ENCODE measurements at places on chromosomes 11 and 22.

DNA sequence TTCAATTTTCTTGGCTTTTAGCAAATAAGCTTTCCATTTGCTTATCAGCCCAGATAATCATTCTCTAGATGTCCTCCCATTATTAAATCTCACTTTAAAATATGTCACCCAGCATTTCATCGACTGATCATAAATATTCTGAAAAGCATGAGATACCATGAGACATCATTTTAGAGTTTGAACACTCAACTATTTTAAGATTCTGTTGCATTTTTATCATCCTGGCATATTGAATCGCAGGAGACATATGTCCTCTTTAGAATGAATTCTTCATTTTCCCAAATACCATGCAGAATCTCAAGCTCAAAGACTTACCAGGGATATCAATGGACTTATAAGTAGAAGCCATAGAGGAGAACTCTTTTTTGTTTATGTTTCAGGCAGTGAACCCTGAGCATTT lies at the start of gene OR52A5:
Gene OR52A5 (minus strand): TSS at position 361 of the 400 bp plus-strand sequence. CDS start 5,714 bp downstream, outside the sequence.
- no peak for DNase-seq

DNA sequence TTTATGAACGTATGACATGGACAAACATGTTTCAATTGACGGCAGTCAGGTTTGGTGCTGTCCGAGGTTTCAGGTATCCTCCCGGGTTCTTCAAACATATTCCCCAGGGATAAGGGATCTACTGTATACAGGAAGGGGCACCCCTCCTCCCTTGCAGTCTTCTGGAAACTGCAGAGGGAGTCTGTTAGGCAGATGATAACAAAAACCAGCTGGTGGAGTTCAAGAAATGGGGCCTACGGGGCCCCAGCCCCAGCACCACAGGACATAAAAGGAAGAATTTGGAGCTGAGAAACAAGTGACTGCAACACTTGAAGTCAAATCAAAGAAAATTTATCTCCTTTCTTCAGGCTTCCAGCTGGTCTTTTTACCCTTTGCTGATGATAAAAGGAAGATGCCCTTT lies 32.1 kb downstream of the SNU13 start:
- no peak for DNase-seq

DNA sequence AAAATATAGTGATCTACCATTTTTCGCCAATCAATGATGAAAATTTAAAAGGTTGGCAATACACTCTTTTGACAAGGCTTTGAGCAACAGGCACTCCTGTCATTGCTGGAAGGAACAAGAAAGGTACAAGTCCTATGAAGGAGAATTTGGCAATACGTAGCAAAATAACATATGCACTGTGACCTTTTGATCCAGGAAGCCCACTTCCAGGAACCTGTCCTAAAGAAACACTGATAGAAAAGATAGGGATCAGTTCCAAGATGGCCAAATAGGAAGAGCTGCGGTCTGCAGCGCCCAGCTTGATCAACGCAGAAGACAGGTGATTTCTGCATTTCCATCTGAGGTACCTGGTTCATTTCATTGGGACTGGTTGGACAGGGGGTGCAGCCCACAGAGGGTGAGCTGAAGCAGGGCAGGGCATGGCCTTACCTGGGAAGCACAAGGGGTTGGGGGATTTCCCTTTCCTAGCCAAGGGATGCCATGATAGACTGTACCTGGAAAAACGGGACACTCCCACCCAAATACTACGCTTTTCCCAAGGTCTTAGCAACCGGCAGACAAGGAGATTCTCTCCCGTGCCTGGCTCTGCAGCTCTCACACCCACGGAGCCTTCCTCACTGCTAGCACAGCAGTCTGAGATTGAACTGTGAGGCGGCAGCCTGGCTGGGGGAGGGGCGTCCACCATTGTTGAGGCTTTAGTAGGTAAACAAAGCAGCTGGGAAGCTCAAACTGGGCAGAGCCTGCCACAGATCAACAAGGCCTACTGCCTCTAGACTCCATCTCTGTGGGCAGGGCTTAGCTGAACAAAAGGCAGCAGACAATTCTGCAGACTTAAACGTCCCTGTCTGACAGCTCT lies 69.7 kb upstream of the GALNT18 start:
- DNase-seq, result no peak

GRCh38 chr11:69976794-69977193 lies 101.3 kb upstream of the ANO1 start:
- no peak for DNase-seq

DNA sequence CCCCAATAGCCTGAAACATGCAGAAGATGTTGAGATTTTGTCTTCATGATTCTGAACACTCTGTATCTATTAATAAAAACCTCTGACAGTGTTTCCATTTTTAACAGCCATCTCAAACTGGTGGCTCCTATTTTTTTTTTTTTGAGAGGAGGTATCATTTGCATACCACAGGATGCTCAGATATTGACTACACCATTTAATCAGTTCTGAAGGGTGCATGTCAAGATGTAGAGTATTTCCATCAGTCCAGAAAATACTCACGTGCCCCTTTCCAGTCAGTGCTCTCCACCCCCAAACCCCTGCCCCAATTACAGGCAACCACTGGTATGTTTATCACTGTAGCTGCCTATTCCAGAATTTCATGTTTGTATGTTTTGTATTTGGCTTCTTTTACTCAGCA lies 85.3 kb upstream of the SORL1-AS1 start:
- DNase-seq, result no peak

- peak; percentile 74 for DNase-seq
Measured at GRCh38 chr11:67583247-67584204, at the start of gene GSTP1. TSS of gene GSTP1 (plus strand) at chr11:67583812. CDS start at chr11:67583844, 32 bp downstream.

DNA sequence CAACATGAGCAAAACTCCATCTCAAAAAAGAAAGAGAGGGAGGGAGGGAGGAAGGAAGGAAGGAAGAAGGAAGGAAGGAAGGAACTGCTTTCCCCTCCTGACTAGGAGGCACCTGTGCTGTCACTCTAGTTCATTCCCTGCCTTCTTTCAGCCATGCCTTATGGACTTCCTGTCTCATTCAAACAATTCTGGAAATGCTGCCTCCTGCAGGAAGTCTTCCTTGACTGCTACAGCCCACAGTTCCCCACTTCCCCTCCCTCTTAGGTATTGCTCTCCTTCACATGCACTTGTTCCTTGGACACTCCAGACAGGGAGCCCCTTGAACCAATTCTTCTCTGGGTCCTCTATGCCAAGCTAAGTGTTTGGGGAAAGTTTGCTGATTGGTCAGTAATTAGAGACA lies 31.6 kb upstream of the WNT11 start:
- no peak for DNase-seq

GRCh38 chr11:34086554-34087283 lies 18.7 kb upstream of the NAT10 start:
- peak; percentile 25 for DNase-seq

GRCh38 chr22:24095826-24096757 lies 85.0 kb downstream of the CABIN1 start:
- DNase-seq, result no peak

DNA sequence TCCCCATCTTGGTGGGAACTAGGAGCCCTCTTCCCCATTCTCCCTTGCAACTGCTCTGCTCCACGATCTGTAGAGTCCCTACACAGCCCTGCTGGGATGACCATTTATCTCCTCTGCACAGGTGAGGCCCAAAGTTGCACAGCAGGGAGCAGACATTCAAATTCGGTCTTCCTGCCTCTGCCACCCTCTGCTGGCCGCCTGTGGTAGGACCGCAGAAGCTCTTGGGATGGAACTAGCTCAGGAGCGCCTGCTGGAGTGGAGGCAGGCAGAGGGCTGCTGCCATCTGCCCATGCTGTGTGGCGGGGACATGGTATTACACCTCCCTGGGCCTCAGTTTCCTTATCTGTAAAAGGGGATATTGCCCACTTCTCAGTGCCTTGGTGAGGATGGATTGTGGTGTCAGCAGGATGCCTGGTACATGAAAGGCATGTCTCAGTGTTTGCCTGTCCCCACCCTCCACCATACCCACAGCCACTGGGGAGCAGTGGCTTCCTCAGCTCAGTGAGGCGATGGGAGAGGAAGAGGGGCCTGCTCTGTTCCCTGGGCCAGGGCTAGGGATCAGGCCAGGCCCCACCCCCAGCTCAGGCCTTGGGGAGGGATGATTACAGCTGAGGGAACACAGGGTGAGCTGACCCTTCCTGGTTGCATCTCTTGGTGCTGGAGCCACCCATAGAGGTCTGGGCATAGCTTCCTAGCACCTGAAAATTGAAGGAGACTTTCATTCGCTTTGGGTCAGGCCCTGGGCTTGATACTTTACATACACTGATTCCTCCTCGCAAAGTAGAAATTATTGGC lies 11.3 kb upstream of the OMP start:
- DNase-seq, result peak; percentile 78

DNA sequence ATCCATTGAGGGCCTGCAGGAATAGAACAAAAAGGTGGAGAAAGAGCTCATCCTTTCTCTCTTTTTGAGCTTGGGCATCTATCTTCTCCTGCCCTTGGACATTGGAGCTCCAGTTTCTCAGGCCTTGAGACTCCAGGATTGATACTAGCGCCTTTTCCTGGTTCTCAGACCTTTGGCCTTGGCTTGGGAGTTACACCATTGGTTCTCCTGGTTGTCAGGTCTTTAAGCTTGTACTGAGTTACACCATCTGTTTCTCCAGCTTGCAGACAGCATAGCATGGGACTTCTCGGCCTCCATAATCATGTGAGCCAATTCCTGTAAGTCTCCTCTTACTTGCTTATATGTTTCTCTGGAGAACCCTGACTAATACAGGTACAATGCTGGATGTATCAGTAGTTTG lies 72.6 kb downstream of the GRK3 start:
- no peak for DNase-seq

DNA sequence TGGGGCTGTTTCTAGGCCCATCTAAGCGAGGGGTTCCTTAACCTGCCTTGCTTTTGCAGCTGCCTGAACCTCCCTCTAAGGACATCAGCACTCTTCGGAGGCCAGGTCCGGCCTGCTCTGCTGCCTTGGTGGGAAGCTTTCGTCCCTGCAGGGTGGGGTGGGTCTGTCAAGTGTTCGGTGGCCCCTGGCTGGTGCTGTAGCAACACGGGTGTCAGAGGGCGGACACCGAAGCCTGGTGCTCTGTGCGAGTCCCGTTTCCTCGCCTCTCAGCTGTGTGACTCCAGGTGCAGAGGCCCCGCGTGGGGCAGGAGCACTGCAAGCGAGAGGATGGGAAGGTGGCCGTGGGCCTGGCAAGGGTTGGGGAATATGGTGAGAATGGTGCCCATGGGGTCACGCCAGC lies 64.6 kb downstream of the CDKN1C start:
- no peak for DNase-seq

DNA sequence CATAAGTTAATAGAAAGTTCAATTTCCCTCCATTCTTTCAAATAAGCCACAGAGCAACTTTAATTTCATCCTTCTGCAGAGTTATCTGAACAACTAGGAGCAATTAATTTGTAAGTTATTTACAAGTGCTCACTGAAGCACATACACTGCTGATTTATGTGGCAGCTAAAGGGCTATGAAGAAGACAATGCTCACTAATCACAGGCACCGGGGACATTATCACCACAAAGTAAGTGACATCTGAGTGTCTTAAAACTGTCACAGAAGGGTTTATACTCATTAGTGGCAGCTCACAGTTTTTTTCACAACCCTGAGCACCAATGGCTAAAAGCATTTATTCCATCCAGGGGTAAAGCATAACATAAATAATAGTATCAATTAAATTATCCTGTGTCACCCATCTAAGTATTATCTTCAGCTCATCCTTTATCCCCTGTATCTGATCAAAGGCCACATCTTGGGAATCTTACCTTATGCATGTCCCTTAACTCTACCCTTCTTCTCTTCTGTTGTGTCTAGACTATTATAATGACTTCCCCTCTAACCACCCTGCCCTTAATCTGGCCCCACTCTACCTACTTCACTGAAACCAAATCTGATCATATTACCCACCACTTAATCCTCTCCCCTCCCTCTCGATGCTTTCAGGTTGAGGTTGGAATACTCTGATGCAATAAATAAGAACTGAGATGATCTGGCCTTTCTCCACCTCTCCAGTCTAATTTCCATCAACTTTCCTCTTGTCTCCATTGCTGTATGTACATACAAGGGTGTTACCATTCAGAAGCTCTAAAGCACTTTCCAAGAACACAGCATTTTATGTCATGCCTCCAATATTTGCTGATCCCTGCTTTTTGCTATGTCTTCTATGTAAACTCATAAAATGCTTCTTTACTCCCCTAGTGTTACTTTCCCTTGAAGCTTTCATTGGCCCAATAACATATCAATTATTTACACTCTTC lies 252.7 kb downstream of the CASP12 start:
- no peak for DNase-seq

DNA sequence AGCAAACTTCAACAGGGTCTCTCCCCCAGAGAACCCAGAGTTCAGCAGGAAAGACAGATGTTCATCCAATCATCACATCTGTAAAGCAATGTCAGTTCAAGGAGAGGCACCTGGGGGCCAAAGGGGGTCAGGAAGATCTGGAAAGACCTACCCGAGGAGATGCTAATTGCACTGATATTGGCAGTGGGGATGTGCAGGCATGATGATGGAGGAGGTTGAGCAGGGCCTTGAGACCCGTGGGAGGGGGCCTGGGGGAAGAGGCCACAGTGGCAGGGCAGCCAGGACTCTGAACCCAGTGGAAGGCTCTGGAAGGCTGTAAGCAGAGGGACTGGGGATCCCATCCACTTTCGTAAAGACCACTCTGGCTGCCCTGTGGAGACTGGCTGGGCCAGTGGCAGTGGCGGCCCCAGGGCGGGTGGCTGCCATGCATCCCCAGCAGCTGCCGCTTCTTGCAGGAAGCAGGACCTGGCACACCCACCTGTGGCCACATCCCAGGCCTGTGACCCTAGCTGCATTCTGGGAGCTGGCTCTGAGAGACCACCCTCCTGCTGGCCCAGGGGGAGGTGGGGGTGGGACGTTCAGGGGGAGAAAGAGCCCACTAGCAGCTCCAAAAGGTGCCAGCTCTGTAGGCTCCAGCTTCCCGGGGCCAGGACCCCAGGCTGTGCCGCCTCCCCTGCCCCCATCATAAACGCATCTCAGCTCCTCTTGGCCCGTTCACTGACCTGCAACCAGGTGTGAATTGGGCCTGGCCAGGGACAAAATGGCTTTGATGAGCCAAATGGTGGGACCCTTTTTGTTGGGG lies 59.9 kb upstream of the FGF3 start:
- no peak for DNase-seq

- no peak for DNase-seq
Measured at GRCh38 chr11:80636999-80637398, 1196.2 kb upstream of the TENM4 start.

DNA sequence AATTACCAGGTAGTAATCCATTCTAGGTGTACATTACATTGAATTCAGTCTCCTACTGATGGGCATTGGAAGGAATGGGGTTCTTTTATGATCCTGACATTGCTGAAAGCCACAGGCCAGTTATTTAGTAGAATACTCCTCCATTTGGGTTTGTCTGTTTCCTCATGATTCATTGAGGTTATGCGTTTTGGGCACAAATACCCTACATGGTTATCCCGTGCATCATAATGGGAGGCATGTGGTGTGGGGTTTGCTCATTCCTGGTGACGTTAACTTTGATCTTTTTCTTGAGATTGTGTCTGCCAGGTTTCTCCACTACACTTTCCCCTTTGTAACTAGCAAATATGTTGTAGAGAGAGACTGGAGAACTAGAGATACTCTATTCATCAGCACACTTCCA lies 5.5 kb downstream of the FOLR3 start:
- peak; percentile 17 for DNase-seq

DNA sequence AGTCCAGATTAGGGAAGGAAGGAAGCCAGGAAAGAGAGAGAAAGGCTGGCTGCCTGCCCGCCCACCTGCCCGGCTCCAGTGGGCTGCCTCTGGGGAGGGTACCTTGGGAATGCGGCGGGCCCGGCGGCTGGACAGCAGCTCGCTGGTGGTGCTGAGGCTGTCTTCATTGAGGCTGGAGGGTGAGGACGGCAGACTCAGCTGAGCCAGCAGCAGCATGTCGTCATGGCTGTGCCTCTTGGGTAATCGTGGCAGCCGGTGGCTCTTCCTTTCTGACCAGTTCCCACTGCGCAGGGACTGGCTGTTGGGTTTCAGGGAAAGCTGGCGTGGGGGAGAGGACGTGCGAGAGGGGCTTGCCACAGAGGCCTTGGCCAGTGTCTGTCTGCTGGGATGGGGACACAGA lies 32.9 kb downstream of the RPL27A start:
- no peak for DNase-seq
